Prostate gland (tissue), 2 donors: ENCODE measurements at places on chromosomes 12 and 14.

DNA sequence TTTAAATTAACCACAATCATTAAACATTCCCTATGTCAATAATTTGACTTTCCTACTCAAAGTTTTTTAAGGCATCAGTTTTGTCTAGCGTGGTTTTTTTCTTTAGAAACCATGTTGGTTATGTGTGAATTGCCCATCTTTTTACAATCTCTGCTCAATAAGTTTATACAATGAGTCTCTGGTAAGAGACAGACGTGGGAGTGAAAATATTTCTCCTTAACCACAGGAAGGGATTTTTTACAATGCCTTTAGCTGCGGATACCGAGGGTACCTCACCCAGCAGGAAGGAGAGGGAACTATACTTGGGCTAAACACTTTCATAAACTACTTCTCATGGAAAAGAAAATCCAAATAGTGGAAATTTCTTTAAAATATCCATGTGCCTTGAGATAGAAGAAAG, 191.4 kb upstream of the BCL2L14 start:
- no peak for DNase-seq
- H3K36me3 ChIP-seq, result no peaks in the 10 kb centered on the region
- no peak overlapping the region for H3K4me3 ChIP-seq
- peaks cover 2% of the 10 kb centered on the region for H3K4me1 ChIP-seq
- H3K27me3 ChIP-seq, result no peaks in the 10 kb centered on the region
- H3K27ac ChIP-seq, result no peak overlapping the region

DNA sequence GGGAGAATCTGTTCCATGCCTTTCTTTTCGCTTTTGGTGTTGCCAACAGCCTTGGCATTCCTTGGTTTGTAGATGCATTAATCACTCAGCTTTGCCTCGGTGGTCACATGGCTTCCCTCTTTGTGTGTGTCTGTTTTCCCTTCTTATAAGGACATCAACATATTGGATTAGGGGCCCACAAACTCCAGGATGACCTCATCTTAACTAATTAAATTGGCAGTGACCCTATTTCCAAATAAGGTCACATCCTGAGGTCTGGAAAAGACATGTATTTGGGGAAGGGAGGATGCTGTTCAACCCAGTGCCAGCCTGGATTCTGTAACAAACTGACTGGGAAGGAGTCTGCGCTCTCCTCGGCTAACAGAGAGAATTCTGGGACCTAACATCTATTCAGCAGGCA, 365.7 kb upstream of the FKBP4 start:
- no peaks in the 10 kb centered on the region for H3K36me3 ChIP-seq
- H3K4me1 ChIP-seq, result no peaks in the 10 kb centered on the region
- no peak overlapping the region for H3K27ac ChIP-seq

- no peaks in the 10 kb centered on the region for H3K27me3 ChIP-seq
- no peak overlapping the region for H3K27ac ChIP-seq
- peak; percentile 48 for DNase-seq
- H3K36me3 ChIP-seq, result no peaks in the 10 kb centered on the region
- no peak overlapping the region for H3K4me3 ChIP-seq
Observed at GRCh38 chr12:71576496-71576895, 87.2 kb downstream of the ZFC3H1 start.

- no peak for DNase-seq
- H3K36me3 ChIP-seq, result no peaks in the 10 kb centered on the region
Observed at GRCh38 chr14:69483765-69484443, 624 bp upstream of the PLEKHD1 start.

GRCh38 chr14:71133296-71133695, 226.0 kb downstream of the PCNX1 start:
- H3K4me3 ChIP-seq, result no peak overlapping the region
- no peaks in the 10 kb centered on the region for H3K36me3 ChIP-seq
- H3K4me1 ChIP-seq, result no peaks in the 10 kb centered on the region
- H3K27me3 ChIP-seq, result no peaks in the 10 kb centered on the region

GRCh38 chr12:88758176-88758575, 177.9 kb upstream of the KITLG start:
- no peaks in the 10 kb centered on the region for H3K27me3 ChIP-seq
- H3K4me1 ChIP-seq, result no peaks in the 10 kb centered on the region
- H3K4me3 ChIP-seq, result no peak overlapping the region
- no peak for DNase-seq
- H3K36me3 ChIP-seq, result no peaks in the 10 kb centered on the region
- no peak overlapping the region for H3K27ac ChIP-seq

- H3K4me1 ChIP-seq, result peaks cover 17% of the 10 kb centered on the region
- no peaks in the 10 kb centered on the region for H3K27me3 ChIP-seq
- peak overlapping the region; percentile 70 for H3K27ac ChIP-seq
Observed at GRCh38 chr14:92974541-92975345, 51.8 kb downstream of the CHGA start.

DNA sequence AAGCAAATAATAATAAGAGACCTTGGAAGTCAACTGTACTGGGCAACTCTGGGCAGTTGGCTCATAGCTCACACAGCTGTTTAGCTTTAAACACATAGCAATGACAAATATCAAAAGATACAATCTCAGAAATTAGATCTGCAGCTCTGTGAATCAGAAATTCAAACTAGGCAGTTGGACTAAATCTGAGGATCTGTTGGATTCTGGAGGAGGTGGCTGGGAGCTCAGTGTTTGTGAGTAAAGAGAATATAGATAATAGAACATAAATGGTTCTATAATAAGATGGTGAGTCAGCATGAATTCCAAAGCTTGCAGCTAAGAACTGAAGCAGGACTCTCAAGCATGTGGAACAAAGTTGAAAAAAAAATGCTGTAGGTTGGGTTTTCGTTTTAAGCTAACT, 1949.4 kb upstream of the SEL1L start:
- no peak for DNase-seq
- no peak overlapping the region for H3K27ac ChIP-seq
- H3K27me3 ChIP-seq, result no peaks in the 10 kb centered on the region
- H3K36me3 ChIP-seq, result no peaks in the 10 kb centered on the region
- H3K4me1 ChIP-seq, result no peaks in the 10 kb centered on the region
